ENCODE measurements at places on chromosomes 3 and 15.

DNA sequence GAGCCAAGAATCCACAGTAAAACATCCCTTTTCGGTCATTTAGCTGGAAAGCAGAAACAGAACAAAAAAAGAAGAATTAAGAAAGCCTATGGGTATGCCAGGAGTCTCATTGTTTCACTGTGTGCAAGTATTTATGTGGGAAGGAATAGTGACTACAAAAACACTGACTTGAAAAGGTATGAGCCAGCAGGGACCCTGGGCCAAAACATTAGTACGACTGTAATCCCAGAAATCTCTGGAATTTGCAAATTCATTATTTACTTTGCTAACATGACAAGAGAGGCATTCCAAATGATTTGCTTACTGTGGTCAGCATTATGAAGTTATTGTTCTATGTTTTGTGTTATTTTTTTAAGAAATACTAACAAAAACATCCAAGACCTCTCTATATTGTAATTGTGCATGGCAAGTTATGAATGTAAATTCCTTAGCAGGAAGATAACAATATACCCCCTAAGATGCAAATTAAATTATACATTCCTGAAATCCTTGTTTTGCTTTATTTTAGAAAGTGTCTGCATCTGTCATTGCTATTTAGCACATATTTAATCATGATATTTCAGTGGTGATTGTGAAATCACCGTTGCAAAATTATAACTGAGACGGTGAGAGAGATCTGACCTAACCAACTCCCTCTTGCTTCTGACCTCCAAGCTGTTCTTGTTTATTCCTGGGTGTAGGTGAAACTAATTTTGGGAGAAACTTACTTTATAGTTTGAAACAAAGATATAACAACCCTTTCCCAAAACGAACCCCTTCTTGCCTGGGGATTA is 299.2 kb downstream of the ZPLD1 start:
- DNase-seq = no peak

DNA sequence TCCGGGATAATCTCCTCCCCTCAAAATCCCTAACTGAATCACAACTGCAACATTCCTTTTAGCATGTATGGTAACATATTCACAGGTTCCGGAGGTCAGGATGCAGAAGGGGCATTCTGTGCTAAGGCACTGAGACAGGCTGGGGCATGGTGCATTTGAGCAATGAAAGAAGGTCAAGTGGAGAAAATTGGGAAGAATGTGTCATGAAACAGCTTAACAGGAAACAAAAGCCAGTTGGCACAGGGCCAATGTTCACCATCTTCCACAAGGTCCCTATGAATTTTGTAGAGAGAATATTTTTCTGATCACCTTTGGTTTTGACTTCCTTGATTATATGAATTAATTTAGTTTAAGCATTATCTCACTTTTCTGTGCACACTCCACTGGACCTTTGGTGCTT is 587.7 kb upstream of the NR2F2 start:
- DNase-seq = no peak

DNA sequence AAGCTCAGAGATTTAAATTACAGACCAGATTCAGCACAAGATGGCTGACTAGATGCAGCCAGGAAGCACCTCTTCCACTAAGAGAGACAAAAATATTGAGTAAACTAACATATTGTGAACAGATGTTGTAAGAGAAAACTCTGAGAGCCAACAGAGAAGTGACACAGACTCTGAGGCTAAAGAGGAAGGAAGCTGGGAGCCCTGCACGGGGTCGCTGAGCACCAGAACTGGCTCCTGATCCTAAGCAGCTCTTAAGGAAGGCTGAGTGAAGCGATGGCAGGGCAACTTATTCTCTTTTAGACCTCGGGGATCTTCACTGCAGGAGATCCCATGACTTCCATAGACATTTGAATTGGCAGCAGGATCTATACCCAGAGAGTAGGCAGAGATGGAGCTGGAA is 578.0 kb upstream of the GRM7 start:
- no peak for DNase-seq

DNA sequence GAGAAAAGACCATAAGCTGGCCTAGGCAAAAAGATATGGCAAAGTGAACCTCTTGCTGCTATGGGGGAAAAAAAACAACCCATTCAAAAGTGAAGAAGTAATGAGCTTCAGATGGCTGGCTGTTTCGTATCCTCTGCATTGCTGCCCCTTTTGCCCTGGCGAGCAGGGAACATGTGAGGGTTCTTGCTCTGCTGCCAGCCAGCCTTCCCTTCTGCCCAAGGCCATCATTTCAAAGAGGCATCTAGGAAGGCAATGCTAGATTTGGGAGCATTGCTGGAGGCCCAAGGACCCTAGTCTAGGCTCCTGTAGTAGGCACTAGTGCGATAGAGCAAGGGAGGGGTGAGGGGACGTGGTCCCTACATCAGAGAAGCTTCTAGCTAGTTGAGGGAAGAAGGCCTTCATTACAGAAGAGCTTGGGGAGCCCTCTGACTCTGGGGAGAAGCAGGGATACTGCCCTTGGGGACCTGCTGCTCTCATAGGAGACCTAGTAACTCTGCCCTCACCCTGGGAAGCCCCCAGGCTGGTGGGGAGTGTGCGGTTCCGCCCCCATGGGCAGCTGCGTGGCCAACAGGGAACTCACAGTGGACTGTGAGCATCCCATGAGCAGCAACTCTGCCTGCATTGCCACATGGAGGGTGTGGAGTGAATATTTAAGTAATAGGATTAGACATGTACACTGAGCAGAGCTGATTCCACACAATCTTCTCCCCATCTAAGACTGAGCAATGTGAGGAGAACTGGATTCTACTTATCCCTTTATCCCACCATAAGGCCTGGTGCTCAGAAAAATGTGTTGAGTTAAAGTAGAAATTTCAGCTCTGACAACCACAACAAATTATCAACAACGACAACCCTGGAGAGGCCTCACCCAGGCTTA is 21.3 kb downstream of the ITGA11 start:
- DNase-seq = no peak

DNA sequence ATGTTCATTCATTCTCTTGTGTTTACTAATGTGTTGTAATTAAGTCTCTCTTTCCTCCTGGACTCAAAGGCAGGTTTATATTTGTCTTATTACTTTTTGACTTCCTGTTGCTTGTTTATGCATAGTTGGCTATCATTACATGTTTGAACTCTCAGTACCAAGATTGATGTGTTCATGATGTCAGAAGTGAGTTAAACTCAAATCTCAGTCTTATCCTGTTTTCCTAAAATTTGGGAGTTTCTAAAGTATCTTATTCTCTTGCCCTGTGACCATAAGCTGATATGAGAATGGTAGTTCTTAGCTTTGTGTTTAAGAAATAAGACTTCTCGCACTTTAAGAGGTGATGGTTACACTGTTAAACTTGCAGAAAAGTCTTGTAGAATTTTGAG is 5.2 kb downstream of the GLCE start:
- no peak for DNase-seq

DNA sequence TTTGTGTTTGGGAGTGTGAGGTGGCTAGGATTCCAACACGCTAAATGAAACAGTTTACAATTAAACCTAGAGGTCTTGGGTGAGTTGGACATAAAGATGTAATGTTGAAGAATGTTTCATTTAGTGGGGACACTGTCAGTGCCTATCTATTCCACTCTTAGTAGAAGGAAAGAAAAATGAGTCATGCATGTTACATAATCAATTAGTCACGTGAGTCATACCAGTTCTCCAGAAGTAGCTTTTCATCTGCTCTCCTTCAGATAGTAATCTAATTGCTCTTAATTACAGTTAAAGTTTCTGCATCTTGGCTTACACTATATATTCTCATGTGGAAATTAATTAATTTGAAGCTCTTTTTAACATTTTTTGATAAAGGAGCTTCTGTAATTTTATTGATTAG is 115.7 kb upstream of the P2RY1 start:
- DNase-seq = no peak

All from putamen (tissue), 1 donor.